COR-L47 (cell line): ENCODE measurements at places on chromosomes 1 and 21.
A peak's percentile ranks its signal among the peaks of the same experiment; 100 is the strongest.

DNA sequence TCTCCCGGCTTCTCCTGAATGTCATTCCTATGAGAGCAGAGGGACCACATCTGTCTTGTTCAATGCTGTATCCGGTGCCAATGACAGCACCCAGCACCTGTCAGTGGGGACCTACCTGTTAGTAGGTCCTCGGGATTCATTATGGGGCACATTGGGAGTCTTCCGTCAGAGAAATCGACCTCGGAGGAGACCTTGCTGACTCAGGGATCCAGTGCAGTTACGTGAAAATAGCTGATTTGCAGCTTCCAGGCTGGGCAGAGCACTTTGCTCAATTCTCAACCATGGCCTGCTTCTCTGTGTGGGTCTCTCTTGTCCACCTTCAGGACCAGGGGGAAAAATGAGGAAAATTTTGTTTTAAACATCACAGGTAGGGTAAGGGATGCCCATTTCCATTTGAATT, 130.2 kb downstream of the PRDM2 start:
- no peak for DNase-seq

- DNase-seq = peak; percentile 13
Observed at GRCh38 chr1:163535807-163536206, 214.1 kb downstream of the NUF2 start.

DNA sequence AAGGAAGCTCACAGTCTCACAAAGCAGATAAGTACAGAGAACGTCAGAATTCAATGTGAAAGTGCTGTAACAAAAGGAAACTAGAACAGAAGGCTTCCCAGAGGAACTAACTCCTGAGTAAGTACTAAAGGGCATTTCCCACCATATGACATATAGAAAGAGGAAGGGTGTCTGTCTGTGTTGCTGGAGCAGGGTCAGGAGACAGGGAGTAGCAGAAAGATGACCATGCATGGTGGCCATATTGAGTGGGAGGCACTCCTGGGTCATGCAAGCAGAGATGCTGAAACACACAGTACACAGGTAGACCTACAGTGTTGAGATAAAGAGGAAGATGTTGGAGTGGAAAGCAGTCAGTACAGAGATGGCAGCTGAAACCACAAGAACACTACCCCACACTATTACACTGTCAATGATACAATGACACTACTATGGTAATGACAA, 47.3 kb downstream of the SLC25A24 start:
- DNase-seq = no peak

- DNase-seq = no peak
Observed at GRCh38 chr1:169753549-169753948, 19.7 kb upstream of the SELE start.

- DNase-seq = no peak
Observed at GRCh38 chr21:34511181-34511580, 829 bp downstream of the KCNE1 start.

DNA sequence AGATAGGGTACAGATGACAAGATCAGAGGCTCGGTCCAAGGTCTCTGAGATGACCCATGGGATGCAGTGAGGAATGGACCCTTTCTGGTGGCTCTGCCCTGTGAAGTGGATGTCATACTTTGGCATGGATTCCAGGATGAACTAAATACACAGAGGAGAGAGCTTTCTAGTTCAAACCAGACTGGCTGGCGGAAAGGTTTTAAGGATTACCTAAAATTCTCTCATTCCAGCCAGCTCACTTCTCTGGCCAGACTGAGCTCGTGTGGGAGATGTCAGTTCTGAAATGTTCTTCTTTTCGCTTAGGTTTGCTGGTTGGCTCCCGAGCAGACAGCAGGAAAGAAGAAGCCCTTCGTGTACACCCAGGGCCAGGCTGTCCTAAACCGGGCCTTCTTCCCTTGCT, 6.2 kb downstream of the RNPEP start:
- no peak for DNase-seq

DNA sequence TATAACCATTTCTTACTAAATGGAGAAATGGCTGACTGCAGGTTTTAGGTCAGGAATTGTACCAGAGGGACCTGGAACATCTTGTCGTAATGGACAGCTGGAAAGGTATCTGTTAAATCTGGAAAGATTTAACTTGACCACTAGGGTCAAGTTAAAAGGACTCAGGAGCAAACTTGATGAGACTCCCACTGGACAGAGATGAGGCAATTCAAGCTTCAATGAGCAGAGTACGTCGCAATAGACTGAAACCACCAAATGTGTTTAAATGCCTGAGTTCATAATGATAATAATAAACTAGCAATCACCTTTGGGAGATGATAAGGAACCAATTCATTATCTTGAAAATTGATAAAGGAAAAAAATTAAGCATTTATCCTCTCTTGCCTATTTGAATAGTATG, 8.7 kb downstream of the IFNLR1 start:
- no peak for DNase-seq

GRCh38 chr21:46154155-46154954, 1.0 kb downstream of the FTCD start:
- DNase-seq = no peak

- DNase-seq = no peak
Observed at GRCh38 chr1:53541761-53542550, 82.8 kb downstream of the DMRTB1 start.

GRCh38 chr1:110462964-110463363, 12.0 kb downstream of the PROK1 start:
- no peak for DNase-seq

DNA sequence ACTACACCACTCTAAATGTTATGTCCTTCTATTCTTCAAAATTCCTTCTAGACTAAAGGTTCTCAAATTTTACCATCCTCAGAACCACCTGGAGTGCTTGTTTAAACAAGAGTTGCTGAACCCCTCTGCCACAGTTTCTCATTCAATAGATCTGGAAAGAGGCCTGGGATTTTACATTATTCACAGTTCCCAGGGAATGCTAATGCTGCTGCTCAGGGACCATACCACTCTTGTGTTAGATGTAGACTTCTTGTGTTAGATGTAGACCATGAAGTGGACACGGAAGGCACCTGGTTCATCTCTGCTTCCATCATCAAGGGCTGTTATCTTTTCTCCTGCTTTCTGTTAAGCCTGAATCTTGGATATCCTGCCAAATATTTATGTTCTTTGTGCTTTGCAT, 31.3 kb upstream of the CCN1 start:
- DNase-seq = no peak

DNA sequence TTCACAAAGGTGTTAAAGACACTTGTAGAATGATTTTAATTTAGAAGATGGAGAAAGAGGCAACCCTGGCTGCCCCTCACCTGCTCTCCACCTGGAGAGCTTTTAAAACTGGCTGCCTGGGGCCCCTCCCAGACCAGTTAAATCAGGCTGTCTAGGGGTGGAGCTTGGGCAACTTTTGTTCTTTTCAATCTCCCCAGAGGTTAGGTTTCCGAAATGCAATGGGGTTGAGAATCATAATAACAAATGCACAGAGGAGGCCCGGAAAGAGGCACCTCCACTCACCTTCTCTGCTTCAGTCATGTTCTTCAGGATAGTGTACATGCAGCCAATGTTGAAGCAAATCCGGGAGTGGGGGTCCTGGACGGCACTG, 400 bp downstream of the NCF2 start:
- DNase-seq = no peak

GRCh38 chr21:33916200-33916567, 580 bp upstream of the ATP5PO start:
- no peak for DNase-seq

DNA sequence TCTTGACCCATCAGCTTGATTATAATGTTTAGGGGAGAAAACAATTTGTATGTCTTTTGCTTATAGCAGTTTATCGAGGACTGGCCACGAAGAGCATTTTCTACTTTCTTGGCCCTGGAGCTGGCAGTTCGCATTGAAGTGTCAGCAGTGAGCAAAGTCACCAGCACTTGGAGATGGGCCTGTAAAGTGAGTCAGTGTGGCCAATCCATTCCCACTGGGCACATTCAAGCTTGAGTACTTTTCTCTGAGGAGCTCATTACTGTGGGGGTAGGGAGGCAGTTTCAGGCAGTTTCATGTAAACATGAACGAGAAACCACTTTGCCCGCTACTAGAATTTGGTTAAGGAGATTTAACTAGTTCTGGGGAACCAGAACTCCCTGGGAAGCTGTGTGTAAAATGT, 164.8 kb downstream of the PRDM2 start:
- DNase-seq = no peak

GRCh38 chr1:52482326-52483004, 70.4 kb downstream of the TUT4 start:
- no peak for DNase-seq

- no peak for DNase-seq
Observed at GRCh38 chr1:194889310-194889709, 1702.9 kb upstream of the B3GALT2 start.

GRCh38 chr1:151711044-151711800, 5.4 kb downstream of the CELF3 start:
- no peak for DNase-seq

- DNase-seq = peak; percentile 49
Observed at GRCh38 chr1:52632732-52633290, at the start of gene SHISAL2A. SHISAL2A (plus strand) TSS chr1:52633168; CDS start chr1:52633494, 326 bp downstream.

- DNase-seq = no peak
Observed at GRCh38 chr1:205444300-205444930, 11.4 kb downstream of the BLACAT1 start.

- DNase-seq = no peak
Observed at GRCh38 chr21:17200250-17200649, 312.6 kb upstream of the CXADR start.

- DNase-seq = no peak
Observed at GRCh38 chr1:84078842-84079202, 65.2 kb upstream of the PRKACB start.

- DNase-seq = no peak
Observed at GRCh38 chr1:237084341-237085077, 42.5 kb downstream of the RYR2 start.

DNA sequence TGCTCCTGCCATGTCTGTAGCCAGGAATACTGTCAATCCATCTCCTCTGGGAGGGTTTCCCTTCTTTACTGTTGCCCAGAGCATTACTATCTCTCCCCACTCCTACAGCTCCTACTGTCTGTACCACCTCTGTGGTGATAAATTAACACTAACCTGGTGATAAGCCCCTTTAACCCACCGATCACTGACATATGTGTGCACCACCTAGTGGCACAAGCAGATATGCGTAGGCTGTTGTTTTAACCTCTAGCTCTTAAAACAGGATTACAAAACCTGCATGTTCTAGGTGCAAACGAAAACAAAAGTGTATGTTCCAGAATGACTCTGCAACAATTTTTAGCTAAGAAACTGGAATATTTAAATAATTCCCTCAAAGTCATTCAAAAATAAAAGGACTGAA, 93.9 kb upstream of the BEND5 start:
- peak; percentile 6 for DNase-seq

DNA sequence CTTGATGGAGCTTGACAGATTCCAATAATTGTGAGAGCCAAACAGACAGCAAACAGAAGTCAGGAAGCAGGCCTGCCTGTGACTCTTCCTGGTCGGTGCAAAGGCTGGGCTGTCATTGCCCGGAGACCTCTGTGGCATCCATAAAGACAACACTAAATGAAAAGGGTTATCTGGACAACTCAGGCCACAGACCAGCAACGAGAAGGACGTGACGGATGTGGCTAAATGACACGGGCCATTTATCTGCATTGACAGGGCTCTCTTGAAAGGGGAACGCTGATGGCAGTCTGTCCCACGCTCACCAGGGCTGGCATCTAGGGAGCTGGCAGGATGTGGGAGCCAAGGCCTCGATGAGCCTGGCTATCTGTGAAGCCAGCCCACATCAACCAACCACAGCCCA, 35.0 kb downstream of the HMGB4 start:
- DNase-seq = no peak

GRCh38 chr1:53557369-53557768, 98.2 kb downstream of the DMRTB1 start:
- no peak for DNase-seq

DNA sequence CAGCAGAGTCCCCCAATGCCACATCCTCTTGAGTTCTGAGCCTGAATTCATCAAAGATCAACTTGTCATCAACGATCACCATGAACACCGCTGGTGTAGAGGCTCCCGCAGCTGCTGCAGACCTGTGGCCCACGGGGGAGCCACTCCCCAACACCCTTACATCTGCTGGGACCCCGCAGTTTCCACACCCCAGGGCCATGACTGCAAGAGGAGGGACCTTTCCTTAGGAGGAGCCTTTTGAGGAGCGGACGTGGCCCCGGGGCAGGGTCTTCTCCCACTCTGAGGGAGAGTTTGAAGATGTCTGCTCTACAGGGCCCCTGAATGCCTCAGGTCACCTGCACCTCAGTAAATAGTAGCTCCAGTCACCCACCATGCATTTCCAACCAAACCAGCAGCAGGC, 2.7 kb downstream of the PRDM15 start:
- no peak for DNase-seq

DNA sequence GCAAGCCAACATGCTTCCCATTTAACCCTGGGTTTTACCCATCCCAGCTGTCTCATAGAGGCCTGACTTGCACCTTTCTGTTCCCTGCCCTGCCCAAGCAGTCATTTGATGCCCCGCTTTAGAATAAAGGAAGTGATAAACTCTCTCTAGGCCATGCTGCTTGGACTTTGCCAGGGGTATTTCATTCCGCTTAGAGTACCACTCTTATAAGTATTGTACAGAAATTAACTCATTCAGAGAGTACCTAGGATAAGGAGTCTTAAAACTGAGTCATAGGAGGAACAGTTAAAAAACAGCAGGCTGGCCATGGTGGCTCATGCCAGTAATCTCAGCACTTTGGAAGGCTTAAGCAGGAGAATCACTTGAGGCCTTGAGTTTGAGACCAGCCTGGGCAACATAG, 21.0 kb upstream of the LYST start:
- DNase-seq = no peak

DNA sequence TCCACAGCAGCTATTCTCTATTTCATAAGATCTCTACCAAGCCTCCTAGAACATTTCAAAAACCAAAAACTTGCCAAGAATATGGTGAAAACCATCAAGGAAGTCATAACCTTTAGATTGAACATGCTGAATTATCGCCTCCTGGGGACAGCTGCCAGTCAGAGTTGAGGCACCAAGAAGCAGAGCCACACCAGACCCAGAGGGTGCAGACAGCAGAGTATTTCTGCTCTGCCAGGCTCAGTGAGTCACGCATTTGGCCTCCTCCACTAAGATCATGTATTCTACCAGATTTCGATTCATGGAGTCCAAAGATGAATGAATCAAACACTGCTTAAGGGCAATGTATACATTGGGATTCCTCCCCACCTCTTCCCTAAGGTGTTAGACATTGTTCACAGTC, 2.1 kb downstream of the F3 start:
- DNase-seq = no peak

- DNase-seq = no peak
Observed at GRCh38 chr1:204213668-204214662, at the start of gene GOLT1A. GOLT1A (minus strand) TSS chr1:204213988; CDS start chr1:204213906, 82 bp downstream.

DNA sequence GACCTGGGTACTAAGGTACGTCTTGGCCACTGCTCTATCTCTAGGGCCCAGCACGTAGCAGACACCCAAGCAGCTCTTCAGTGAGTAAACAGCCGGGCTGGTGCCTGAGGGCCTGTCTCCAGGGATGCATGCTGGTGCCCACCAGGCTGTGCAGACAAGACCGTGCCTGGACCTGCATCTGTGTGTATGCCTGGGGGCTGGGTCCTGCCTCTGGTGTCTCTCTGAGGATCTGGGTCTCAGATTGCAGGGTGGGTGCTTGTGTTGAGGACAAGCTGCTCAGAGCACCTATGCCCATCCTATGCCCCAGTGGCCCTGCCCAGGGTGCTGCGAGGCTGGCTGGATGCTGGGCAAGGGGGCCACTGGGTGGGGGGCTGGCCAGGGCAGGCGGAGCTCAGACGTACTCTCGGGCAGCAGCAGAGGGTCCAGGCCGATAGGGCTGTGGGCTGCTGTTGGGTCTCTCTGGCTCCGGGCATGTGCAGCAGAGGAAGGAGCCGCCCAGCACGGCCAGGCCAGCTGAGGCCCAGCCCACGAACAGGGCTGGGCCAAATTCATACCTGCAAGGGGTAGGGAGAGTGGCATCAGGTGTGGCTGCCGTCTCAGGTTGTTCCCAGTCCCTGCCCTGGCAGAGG, 4.4 kb downstream of the CLDN19 start:
- DNase-seq = no peak
